Aortic smooth muscle cell (primary cell): ENCODE measurements at places on chromosomes 6 and 20. TPM values are rescaled to one million over a fixed set of nuclear protein-coding genes. Genes with fewer than 3 reads are reported as not detected.

BANF2 gene
- not detected in 2 replicates for total RNA-seq

SLC22A7 gene
- total RNA-seq = not detected in 2 replicates

SLC22A16 gene
- total RNA-seq = not detected in 2 replicates

TPBG gene
- 25.4 and 33.7 TPM in 2 replicates for total RNA-seq

CCN5 gene
- 0.40 and 0.93 TPM in 2 replicates for total RNA-seq
